ENCODE measurements at places on chromosomes 3 and 15. TPM values are rescaled to one million over a fixed set of nuclear protein-coding genes. Genes with fewer than 3 reads are reported as not detected.
A peak's percentile ranks its signal among the peaks of the same experiment; 100 is the strongest.

The NUTM1 gene
- not detected for total RNA-seq

DNA sequence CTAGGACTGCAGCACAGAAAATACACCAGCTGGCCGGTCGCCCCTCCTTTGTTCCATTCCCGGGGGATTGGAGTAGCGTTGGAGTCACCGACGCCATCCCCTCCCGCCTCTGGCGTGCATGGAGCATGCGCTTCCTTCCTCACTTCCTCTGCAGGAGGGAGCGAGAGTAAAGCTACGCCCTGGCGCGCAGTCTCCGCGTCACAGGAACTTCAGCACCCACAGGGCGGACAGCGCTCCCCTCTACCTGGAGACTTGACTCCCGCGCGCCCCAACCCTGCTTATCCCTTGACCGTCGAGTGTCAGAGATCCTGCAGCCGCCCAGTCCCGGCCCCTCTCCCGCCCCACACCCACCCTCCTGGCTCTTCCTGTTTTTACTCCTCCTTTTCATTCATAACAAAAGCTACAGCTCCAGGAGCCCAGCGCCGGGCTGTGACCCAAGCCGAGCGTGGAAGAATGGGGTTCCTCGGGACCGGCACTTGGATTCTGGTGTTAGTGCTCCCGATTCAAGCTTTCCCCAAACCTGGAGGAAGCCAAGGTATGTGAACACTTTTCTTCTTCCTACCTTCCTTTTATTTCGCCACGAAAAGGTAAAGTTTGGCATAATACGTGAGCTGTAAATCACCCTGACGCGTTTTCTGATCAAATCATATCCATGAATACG lies at the start of gene SCG3:
SCG3 (plus strand) TSS at position 201 of the 661 bp plus-strand sequence; CDS start at position 454, 253 bp downstream.
- no peak for DNase-seq

DNA sequence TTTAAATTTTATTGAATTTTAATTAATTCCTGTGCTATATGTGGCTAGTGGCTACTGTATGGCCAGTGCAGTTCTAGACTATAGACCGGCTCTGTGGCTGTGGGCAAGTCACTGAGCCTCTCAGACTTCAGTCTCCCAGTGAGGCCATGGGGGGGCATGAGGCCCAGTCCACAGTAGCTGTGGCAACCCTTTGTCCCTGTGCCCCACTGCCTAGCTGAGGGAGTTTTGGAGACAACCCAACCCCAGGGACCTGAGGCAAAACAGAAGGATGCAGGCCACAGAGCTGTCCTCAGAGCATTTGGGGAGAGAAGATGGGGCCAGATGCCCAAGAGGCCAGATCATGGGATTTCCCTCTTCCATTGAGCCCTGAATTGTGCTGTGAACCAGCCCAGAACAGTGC lies 18.9 kb upstream of the POC1A start:
- no peak for DNase-seq

DNA sequence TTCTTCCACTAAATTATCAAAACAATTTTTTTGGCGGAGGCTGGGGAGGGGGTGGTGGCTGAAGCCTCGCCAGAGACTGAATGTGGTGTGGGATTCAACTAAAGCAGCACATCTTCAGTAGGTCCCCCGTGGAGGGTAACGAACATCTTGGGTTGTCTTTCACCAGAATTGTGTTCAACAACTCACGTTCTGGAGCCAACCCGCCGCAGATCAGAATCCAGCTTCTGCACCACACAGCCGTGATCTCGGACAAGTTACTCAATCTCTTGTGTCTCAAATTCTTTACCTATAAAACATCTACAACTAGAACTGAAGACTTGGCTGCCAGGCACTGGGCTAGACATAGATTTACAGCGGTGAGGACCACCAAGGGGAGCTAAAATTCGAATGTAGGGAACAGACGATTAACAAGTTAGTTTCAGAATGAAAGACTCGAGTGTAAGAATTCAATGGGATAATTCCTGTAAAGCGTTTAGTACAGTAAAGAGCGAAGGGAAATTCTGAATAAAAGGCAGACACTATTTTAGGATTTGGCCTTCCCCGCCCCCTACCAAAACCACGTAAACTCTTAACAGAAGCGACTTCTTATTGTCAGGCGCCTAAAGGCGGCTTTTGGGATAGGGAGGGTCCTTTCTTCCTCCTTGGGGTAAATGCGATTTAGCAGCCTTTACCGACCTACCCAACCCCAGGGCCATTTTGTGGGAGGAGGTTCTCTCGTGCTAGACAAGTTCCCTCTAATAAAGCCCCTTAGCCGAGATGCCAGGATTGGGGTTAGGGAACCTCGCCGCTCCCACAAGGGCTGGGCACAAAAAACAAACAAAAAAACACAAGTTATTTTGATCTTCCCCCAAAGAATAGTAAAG lies 697 bp upstream of the RAB5A start:
- DNase-seq: no peak

DNA sequence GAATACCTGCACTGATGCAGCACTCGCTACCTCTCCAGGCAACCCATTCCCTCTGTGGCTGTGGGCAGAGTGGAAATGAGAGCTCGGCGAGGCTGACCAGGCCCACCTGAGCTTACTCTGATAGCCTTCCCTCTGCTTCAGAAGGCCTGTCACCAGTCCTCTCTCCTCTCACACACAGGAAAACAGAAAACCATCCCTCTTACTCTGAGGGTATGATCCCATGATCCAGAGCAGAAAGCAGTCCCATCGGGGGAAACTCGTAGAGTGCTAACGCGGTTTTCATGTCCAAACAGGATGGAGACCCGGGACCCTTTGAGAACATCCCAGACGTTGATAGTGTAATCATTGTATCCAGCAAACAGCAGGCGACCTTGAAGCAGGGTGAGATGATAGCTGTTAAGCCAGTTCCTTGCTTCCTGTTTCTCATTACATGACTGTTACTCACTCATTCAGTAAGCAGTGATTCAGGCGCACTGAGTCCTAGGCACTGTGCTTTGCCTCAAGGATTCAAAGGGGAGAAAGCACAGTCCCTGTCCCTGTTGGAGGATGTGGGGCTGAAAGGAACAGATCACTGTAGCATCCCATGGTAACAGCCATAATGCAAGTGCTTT lies 11.8 kb upstream of the BCL2L10 start:
- no peak for DNase-seq

DNA sequence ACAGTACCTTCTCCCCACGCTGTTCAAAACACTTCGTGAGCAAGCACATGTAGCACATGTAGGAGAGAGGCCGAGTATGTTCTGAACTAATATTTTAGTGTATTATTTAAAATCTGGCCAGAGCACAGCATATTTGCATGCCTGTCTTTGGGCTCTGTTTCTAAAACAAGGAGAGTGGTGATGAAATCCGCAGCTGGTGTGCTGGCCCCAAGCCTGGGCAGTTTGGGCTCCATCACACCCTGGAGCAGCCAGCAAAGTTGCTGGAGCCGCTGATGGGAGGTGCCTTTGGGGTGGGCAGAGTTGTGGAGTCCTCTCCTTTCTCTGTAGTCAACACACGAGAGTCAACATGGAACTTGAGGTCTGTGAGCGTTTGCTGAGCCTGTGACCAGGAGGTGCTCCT lies 116.6 kb downstream of the SLCO3A1 start:
- no peak for DNase-seq

The MEX3B gene
- total RNA-seq: 5.2 TPM

The WDR49 gene
- 2.2 TPM for total RNA-seq

DNA sequence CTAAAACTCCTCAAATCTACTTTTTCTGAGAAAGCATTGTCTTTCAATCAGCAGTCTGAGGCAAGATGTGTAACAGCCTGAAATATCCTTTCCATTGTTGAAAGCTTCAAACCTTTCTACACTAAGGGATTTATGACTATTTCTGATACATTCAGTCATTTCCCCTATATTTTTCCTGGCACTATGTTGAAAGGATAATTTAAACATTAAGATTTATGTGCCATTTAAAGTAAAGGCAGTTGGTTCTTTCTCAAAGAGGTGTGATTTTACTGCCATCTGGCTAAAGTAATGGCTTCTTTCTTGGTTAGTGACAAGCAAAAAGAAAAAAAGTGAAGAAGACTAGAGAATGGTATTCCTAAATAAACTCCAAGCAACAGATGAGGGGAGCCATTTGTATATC lies 249.6 kb upstream of the COL8A1 start:
- DNase-seq: no peak

The GOLGA6L22 gene
- total RNA-seq: not detected

The CTSH gene
- total RNA-seq: 110 TPM

The PRSS50 gene
- total RNA-seq: not detected

DNA sequence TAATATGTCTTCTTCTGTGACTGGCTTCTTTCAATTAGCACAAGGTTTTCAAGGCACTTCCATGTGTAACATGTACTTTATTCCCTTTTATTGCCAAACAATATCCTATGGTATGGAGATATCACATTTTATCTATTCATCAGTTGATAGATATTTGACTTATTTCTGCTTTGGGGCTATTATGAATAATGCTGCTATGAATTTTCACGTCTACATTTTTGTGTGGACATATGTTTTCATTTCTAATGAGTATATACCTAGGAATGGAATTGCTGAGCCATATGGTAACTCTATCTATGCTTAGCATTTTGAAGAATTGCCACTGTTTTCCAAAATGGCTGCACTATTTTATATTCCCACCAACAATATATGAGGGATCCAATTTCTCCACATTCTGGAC lies 3.6 kb upstream of the AGTR1 start:
- no peak for DNase-seq

GRCh38 chr3:127316685-127317084 lies 28.8 kb upstream of the PRR20G start:
- DNase-seq: no peak

DNA sequence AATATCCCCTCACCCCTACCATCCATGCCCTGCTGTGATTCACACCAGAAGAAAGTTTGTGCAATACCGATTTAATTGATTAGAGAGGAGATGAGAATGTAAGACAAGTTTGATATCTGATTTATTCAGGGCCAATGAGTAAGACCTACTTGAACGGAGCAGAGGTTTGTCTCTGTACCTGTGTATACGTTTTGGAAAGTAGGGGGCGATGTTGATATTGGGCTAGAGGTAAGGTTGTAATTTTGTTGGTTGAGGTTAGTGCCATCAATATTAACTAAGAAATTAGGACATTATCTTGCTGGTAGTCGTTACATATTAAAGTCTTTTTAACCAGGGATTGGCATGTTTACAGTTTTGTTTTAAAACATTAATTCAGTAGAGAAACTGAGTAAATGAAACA lies 20.5 kb downstream of the EAF2 start:
- no peak for DNase-seq

The TMPRSS7 gene
- not detected for total RNA-seq

DNA sequence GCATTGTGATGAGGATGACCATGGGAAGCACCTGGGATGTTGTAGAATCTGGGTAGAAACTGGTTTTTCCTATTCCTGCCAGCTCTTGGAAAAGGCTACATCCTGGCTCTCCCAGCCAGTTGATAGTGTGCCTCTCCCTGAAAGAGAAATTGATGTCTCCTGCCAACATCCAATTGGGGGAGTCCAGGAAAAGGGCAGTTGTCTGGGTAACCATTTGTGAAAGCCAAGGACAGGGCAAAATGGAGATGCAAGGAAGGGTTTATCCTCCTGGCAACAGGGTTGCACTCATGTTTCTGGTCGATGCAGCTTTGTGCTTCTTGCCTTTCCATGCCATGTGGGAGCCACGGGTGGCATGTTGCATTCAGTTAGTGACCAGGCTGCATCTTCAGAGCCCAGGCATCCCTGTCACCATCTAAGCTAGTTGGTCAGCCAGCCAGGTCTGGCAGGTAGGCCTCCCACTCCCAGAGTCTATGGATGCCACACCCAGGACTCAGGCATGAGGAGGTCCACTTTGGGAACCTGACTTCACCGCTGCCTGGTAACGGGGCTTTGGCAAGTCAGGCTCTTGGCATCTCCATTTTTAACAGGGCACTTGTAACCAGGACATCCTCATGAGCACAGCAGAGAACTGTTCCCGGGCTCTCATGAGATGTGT lies 153.5 kb downstream of the DNAJB8 start:
- peak; percentile 91 for DNase-seq

DNA sequence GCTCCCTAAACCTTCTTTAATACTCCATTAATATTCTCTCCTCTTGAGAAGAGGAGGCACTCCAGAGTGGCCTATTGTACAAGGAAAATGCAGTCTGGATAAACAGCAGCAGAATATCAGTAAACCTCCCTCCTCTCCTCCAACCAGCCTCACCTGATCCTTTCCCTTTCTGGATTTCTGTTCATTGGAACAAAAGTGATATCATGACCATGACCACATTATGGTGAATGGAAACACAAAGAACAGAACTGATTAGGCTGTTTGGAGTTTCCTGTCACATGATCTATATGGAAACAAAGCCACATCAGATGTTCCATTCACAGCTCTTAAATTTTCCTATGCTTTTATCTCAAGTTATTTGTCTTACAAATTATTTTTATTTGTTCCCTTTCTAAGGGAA lies 14.6 kb downstream of the C2CD4B start:
- no peak for DNase-seq

DNA sequence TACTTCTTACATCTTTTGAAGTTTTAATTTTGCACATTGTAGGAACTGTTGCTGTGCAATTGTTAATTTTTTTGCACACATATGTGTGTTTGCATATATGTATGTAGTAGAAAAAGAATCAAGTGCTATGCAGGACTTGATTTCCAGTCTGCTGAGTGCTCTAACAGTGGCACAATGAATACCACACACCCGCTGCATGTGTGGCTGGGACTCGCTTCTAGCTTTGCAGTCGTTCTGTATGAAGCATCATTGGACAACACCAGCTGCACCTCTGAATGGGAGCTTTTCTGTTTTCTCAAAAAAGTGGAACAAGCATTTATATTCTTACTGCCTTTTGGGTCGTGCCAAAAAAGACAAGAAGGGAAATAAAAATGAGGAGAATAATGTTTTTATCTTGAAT lies 564.7 kb downstream of the FOXP1 start:
- no peak for DNase-seq

GRCh38 chr3:154656486-154656885 lies 226.5 kb upstream of the GPR149 start:
- no peak for DNase-seq

- peak; percentile 86 for DNase-seq
Observed at GRCh38 chr3:48399387-48400172, 27.6 kb downstream of the FBXW12 start.

GRCh38 chr3:150458001-150458400 lies 49.9 kb downstream of the TSC22D2 start:
- DNase-seq: no peak

- no peak for DNase-seq
Observed at GRCh38 chr15:50247819-50248655, 17.5 kb downstream of the HDC start.

GRCh38 chr3:33803894-33804526 lies 5.6 kb downstream of the PDCD6IP start:
- no peak for DNase-seq

DNA sequence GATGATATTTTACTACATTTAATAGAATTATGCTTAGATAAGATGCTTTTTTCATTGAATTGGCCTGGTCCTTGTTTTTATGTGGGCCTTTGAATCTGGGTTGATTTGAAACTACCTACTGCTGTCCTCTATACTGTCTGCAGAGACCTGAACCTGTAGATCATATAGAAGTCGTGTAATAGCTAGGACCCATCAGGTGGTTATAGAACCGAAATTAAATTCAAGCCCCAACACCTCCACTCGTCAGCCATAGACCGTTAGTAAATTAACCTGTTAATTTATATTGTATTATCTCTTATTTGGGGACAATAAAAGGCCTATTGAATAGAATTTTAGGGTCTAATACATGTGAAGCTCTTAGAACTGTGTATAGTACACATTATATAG lies 108.4 kb downstream of the MBNL1 start:
- no peak for DNase-seq

The XYLB gene
- total RNA-seq: 3.4 TPM

Measured in vagina (tissue), 2 donors.